ENCODE measurements at places on chromosomes 6 and 20.

- ATAC-seq = peak; percentile 16
Measured at GRCh38 chr20:51424270-51425117, 118.0 kb downstream of the NFATC2 start.

- peak; percentile 42 for ATAC-seq
Measured at GRCh38 chr6:136365776-136366354, 76.2 kb upstream of the BCLAF1 start.

GRCh38 chr20:19816386-19816785 is 58.3 kb downstream of the RIN2 start:
- ATAC-seq = no peak

GRCh38 chr20:37236462-37236861 is 25.2 kb downstream of the GHRH start:
- no peak for ATAC-seq

DNA sequence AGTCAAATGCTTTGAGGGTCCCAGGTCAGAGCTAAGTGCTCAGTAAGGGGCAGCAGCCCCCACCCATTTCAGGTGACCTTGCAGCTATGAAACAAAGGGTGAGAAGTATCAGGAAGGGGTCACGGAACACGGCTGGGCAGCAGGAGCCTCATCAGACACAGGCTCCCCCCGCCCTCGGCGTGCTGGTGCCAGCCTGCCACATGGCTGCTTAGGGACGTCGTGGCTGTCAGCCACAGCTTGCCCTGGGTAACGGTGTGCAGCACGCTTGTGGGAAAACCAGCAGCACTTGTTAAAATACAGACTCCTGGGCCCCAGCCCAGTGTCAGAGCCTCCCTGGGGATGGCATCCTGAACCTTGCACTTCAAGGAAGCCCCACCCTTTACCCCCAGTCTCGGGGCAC is 39.3 kb downstream of the SSR1 start:
- ATAC-seq = no peak

DNA sequence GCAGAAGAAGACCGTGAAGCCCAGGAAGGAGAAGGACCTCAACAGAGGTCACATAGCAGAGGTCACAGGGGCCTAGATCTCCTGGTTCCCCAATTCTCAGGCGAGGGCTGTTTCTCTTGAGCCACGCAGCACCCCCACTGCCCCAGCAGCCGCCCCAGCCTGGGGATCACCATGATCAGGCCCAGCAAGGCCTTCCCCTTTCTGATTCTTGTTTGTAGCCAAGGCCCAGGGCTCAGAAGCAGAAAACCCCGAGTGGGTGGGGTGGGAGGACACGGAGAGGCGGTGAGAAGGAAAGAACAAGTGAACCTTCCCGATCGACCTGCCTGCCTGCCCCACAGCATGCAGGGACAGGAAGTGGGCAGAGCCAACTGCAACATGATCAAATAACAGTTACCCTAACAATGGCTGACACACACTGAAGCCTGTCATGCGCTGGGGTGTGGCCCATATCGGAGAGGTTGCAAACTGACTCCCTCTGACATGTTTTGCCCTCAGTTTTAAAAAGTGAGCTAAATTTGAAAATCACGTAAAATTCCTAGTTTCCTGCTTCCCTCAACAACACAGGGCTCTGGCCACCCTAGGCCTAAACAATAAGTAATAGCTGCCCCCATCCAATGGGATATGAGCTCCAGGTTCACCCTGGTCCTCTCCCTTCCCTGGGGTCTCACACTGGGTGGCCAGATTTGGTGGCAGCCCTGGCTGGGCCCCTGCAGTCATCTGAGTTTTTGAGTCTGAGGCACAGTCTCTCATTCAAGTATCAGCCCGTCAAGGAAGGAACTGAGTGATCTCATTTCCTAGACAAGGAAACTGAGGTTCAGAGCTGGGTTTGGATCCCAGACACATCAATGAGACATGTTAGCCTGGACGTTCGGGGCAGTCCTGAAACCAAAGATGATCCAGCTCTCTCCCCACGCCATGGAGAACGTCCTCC is 6.5 kb downstream of the PEDS1 start:
- peak; percentile 82 for ATAC-seq

GRCh38 chr6:17469006-17469832 is 75.8 kb downstream of the CAP2 start:
- no peak for ATAC-seq

- no peak for ATAC-seq
Measured at GRCh38 chr6:118103381-118104146, 196.5 kb downstream of the SLC35F1 start.

- ATAC-seq = no peak
Measured at GRCh38 chr6:149984773-149985172, 21.0 kb downstream of the ULBP1 start.

DNA sequence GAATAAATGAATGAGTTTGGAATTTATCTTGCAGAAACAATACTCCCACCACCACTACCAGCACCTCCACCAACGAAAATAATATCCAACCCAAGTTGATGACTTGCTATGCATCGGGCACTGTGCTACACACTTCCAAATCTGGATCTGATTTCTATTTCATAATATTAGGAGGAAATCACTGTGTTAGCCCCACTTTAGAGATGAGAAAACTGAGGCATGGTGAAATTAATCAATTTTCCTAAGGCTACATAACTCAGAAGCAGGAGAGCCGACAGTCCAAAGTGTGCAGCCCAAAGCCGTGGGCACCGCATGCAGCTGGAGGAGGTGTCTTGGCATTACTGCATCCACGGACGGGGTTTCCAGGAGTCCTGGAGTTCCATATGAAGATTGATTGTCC is 17.6 kb downstream of the TCF15 start:
- ATAC-seq = no peak

- ATAC-seq = no peak
Measured at GRCh38 chr20:13249118-13249797, 28.2 kb downstream of the ISM1 start.

- no peak for ATAC-seq
Measured at GRCh38 chr6:84556541-84557335, 207.7 kb downstream of the TBX18 start.

GRCh38 chr20:31537890-31538289 is 23.6 kb downstream of the HM13 start:
- ATAC-seq = no peak

GRCh38 chr20:22307409-22307808 is 277.0 kb downstream of the FOXA2 start:
- ATAC-seq = no peak

DNA sequence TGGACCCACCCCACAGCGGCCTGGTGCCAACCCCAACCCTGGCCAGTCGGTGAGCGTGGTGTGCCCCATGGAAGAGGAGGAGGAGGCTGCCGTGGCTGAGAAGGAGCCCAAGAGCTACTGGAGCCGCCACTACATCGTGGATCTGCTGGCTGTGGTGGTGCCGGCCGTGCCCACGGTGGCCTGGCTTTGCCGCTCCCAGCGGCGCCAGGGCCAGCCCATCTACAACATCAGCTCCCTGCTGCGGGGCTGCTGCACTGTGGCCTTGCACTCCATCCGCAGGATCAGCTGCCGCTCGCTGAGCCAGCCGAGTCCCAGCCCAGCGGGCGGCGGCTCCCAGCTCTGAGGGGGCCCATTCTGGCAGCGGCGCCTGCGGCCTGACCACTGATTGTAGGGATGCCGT is 23.2 kb downstream of the SDCBP2 start:
- ATAC-seq = no peak

GRCh38 chr6:138456401-138456790 is 42.9 kb downstream of the NHSL1 start:
- no peak for ATAC-seq

DNA sequence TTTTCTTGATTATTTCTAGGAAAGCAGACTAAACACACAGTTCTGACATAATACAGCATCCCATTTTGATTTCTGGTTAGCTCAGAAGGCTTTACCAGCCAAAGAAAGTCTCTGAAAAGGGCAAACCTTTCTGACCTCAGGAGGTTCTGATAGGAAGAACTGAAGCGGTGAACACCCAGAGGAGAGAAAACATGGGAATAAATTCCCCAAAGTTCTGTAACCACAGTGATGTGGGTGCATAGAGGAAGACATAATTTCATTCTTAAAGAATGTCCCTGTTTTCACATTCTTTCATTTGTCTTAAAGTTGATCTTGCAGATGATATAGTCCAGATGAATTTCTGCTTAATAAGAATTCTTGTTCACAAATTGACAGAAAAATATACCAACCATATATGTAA is 60.3 kb downstream of the RSPO3 start:
- ATAC-seq = no peak

DNA sequence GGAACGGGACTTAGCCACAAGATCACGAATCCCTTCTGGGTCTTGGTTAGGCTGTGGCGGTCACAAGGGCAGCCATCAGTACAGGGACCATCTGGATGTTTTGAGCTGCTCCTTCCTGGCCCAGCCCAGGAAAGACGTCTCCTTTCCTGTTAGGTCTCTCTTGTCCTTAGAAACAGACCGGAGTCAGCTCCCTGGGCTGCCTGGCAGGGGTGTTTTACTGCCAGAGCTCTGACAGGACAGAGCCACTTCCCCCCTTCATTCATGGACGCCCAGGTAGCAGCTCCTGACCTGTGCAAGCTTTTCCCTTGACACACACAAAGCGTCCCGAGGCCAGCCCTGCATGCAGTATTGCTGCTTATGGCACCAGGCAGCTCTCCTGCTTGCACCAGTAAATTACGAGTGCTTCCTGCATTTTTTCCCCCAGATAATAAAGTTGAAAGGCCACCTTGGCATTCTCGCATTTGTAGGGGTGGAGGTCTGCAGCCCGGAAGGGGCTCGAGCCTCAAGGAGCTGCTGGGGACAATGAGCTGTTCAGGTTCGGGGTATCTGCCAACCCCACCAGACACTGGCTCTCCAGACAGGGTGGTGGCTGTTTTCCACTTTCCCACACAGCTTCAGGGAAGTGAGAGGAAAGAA is 87.4 kb downstream of the NOL4L start:
- peak; percentile 38 for ATAC-seq

- peak; percentile 77 for ATAC-seq
Measured at GRCh38 chr6:32622545-32623401, 14.4 kb upstream of the HLA-DQA1 start.

DNA sequence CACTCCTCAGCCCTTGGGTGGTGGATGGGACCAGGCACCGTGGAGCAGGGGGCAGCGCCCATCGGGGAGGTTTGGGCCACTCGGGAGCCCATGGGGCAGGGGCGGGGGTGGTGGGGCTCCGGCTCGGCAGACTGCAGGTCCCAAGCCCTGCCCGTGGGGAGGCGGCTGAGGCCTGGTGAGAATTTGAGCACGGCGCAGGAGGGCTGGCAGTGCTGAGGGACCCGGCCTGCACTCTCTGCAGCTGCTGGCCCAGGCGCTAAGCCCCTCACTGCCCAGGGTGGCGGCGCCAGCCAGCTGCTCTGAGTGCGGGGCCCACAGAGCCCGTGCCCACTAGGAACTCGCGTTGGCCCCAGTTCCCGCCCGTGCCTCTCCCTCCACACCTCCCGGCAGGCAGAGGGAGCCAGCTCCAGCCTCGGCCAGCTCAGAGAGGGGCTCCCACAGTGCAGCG is 182.1 kb upstream of the OPRM1 start:
- no peak for ATAC-seq

DNA sequence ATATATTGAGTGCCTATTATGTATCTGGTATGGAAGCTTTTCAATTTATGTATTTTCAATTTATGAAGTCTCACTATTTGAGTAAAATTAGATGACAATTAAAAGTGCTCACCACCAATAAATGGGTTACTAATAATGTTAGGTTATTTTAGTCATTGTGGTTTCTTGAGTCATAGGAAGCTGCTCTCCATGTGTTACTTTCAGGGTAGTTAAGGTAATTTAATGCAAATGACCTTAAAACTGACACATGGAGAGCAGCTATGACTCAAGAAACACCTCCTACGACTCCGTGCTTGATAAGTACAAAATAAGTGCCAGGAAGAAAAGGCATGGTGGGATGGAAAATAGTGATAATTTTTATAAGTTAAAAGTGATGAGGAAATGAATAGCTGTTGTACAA is 16.5 kb upstream of the TINAG start:
- no peak for ATAC-seq

GRCh38 chr20:12055161-12055560 is 137.5 kb downstream of the BTBD3 start:
- no peak for ATAC-seq

DNA sequence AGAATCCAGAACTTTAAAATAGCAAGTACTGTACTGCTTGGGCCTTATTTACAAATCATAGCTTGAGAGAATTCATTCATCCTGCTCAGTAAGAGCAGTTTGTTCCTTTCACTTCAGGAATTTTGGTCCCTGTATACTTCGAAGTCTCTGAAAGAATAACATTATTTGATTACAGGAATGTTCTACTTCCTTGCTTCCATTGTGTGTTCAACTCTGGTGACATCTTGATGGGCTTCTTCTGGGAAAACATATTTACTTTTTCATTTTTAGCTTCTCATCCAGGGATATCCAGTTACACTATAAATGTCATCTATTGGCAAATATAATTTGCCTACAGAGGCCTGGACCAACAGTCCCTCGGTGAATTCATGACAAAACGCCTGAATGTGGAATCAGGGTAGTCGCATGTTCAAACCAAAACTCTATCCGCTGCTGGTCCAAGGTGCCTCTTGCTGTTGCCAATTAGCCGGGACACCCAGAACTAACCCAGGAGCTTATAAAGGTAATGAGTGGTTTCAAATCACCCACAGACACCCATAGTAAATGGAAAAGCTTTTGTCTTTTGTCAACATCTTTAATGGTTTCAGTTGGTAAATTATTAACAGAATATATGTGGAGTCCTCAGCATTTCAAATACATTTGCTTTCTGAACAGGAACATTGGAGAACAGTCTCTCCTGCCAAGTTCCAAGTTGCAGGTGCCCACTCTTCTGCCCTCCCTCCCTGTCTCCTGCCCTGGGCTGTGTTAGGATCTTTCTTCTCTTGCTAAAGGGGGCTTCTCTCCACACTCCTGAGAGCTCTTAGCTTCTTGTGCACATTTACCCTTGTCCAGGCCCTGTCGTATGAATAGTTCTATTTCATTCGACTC is 162.5 kb upstream of the CITED2 start:
- no peak for ATAC-seq

DNA sequence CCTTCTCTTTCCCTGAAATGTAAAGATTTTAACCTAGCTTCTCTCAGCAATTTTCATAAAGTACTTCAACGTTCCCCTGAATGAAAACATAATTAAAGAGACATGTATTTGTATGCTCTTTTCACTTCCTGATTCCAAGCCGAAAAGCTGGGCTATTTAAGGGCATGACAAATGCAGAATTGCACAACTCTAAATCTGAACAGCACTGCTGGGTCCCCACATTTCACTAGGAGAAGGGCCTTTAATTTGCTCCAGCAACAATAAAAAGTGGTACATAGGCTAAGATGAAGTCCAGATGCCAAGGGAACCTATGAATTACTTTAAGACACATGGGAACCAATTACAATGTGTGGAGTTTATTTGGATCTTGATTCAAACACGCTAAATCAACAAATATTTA is 42.0 kb downstream of the IRAK1BP1 start:
- peak; percentile 65 for ATAC-seq

DNA sequence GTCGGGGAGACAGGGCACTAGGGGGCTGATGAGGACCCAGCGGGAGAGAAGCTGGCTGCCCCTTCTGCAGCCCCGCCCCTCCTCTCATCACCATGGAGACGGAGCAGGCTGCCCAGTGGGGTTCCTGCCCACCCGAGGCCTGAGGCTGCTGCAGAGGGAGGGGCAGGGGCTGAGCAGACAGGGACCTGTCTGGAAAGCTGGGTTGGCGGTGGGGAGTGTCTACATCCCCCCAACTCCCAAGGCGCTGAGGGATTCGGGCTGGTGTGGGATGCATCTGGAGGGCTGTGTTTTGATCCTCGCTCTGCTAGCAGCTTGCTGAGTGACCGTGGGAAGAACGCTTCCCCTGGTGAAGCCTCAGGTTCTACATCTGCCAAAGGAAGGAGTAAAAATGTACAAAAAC is 1.2 kb upstream of the BPI start:
- ATAC-seq = no peak

- no peak for ATAC-seq
Measured at GRCh38 chr6:148493424-148493823, 150.8 kb downstream of the SASH1 start.
